Tongue (tissue), 3 donors: ENCODE measurements at places on chromosomes 1 and 21. TPM values are rescaled to one million over a fixed set of nuclear protein-coding genes. Genes with fewer than 3 reads are reported as not detected.

Gene PALMD
- 147 TPM for total RNA-seq

Gene COL6A2
- total RNA-seq: 888 TPM

GRCh38 chr1:218633238-218633988 is 288.3 kb downstream of the TGFB2 start:
- peak; percentile 89 for DNase-seq

- DNase-seq: peak; percentile 45
These were observed at the start of gene NTMT2 for GRCh38 chr1:170145770-170146676. TSS of gene NTMT2 (plus strand) at chr1:170145959. CDS start at chr1:170146108, 149 bp downstream.

GRCh38 chr1:10252508-10252907 is 42.1 kb downstream of the KIF1B start:
- no peak for DNase-seq

DNA sequence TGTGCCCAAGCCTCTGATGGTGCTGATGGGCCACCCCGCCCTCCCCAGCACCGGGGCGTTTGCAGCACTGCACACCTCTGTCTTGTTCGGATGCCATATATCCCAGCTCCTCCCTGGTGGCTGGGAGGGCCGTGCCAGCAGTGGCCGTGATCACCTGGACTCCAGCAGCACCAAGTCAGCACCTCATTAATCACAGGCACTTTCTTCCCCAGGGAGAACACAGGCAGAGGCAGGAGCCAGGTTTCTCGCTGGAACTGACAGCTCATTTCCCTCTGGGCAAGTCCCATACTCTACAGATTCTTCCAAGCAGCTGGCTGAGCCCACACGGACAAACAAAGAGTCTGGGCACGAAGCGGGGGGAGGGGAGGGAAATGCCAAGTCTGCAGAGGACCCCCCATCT is 141.7 kb upstream of the EDN2 start:
- peak; percentile 24 for DNase-seq

- DNase-seq: no peak
These were observed 51.4 kb downstream of the RHBG start for GRCh38 chr1:156420205-156421061.

Gene DNAJC6
- 2.9 TPM for total RNA-seq

GRCh38 chr1:195717651-195718050 is 890.6 kb downstream of the KCNT2 start:
- peak; percentile 14 for DNase-seq

DNA sequence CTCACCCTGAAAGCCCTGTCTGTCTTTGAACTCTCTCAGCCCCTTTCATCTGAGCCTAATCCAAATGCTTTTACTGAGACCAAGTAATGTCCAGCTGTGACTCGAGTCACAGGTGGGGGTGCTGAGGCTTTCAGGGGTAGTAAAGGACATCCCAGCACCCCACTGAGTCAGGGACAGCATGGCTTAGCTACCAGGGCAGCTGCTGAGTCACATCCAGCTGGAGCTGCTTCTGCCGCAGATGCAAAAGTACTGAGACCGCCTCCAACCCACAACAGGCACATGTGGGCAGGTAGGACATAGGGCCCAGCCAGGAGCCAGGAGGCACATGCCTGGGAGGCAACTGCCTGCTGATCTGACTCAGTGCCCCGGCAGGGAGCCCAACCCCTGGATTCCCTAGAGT is 6.7 kb upstream of the VSIG8 start:
- no peak for DNase-seq

DNA sequence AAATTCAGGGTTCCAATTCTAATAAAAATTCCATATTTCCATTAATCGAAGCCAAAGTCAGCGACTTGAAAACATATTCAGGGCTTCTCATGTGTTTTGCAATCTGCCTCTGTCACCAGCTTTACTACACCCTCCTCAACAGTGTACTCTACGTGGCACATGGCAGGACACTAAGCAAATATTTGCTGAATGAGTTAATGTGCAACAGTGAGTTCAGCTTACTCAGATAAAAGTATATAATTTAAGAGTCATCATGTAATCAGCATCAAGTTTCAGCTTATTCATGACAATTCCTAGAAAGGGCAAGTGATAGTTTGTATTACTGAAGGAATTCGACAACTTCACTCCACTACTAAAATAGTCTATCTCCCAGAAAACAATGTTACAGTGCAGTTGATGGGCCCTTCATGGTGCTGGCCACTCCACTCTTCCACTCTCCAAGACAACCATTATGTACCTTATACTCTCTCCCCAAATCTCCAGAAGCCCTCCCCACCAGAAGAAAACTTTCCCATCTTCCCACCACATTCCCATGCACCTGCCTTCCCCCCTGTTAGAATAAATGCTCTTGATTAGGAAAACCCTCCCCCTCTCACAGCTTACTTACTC is 97.3 kb downstream of the TTLL7 start:
- no peak for DNase-seq

DNA sequence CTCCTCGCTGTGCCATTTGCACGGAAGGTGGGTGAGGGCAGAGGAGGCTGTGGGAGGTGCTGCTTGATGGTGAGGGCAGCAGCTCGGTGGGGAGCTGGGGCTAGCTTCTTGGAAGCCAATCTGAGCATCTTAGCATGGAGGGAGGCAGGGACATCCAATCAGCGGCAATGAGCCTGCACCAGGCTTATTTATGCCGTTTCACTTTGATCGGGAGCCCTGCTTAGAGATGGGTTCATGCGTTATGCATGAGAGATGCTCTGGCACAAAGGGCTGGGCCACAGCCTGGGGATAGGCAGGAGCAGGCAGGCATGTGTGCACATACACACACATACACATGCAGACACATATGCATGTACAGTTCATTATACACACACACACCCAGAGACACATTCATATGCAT is 220.2 kb downstream of the GRIK3 start:
- DNase-seq: no peak

- DNase-seq: no peak
These were observed 45.9 kb downstream of the TRIM11 start for GRCh38 chr1:228360533-228361313.

- no peak for DNase-seq
These were observed 111.4 kb upstream of the HOOK1 start for GRCh38 chr1:59703226-59703917.

DNA sequence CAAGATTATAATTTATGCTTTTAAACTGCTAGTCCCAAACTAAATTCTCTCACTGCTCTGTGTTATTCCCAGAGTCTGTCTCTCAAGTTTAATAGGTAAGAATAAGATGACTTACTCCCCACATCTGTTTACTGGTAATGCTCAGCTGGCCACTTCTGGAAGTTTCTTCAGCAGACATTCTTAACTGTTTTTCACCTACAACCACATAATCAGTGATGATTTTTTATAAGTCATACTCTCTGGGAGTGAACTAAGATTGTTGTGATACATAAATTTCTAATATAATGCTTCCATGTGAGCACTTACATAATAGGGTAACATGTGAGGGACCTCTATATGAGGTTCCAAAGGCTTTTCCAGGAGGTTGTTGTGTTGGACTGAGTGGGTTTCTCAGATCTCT is 8.7 kb downstream of the SLAMF7 start:
- DNase-seq: no peak

DNA sequence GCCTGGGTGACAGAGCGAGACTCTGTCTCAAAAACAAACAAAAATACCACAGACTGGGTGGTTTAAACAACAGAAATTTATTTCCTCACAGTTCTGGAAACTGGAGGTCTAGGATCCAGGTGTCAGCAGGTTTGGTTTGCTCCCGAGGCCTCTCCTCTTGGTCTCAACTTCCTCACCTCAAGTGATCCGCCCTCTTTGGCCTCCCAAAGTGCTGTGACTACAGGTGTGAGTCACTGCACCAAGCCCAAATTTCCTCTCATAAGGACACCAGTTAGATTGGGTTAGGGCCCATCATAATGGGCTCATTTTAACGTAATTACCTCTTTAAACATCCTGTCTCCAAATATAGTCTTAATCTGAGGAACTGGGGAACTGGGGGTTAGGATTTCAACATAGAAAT is 35.5 kb downstream of the MFSD2A start:
- DNase-seq: no peak
